ENCODE measurements at places on chromosomes 5 and 9.

- no peak for DNase-seq
These were observed 222.6 kb downstream of the TMEM161B start for GRCh38 chr5:88045931-88046461.

GRCh38 chr9:17528859-17529258, 50.0 kb upstream of the SH3GL2 start:
- DNase-seq = no peak

GRCh38 chr9:113640418-113640817, 176.9 kb downstream of the RGS3 start:
- DNase-seq = no peak

- no peak for DNase-seq
These were observed 4.5 kb upstream of the OTP start for GRCh38 chr5:77642738-77643653.

- no peak for DNase-seq
These were observed 24.4 kb upstream of the STC2 start for GRCh38 chr5:173352366-173353349.

GRCh38 chr5:156513123-156513815, 186.3 kb downstream of the SGCD start:
- no peak for DNase-seq

DNA sequence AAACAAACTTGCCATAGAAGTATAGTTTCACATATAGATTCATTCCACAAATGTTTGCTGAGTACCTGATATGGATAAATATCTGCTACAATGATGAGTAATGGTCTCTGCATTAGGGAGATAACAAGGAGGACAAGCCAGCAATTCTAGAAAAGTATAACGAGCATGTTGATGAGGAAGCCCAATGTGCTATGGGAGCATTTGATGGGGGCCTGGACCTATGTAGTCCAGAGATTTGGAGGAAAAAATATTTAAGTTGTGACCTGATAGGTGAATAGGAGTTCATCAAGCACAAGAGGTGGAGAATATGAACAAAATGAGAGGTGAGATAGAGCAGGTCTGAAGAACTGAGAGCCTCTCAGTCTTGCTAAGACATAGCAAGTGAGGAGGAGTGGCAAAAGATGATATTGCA, 14.4 kb upstream of the TMEM245 start:
- DNase-seq = no peak

- no peak for DNase-seq
These were observed 25.6 kb downstream of the CSF2 start for GRCh38 chr5:132099076-132099748.

DNA sequence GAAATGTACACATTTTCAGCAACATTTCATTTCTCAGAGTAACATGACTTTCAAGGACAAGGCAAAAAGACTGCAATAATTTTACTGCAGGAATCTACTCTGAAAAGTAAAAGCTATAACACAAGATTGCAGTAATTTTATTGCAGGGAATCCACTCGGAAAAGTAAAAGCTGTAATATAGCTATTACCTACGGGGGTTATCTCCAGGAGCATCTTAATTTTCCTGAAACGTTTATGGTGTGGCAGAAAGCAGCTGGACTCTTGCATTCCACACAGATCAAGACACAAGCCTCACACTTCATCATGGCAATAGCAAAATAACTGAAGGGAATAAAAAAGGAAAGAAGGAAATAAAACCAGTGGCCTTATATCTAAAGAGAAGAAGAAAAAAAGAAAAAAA, 171.2 kb downstream of the TSSK1B start:
- no peak for DNase-seq

DNA sequence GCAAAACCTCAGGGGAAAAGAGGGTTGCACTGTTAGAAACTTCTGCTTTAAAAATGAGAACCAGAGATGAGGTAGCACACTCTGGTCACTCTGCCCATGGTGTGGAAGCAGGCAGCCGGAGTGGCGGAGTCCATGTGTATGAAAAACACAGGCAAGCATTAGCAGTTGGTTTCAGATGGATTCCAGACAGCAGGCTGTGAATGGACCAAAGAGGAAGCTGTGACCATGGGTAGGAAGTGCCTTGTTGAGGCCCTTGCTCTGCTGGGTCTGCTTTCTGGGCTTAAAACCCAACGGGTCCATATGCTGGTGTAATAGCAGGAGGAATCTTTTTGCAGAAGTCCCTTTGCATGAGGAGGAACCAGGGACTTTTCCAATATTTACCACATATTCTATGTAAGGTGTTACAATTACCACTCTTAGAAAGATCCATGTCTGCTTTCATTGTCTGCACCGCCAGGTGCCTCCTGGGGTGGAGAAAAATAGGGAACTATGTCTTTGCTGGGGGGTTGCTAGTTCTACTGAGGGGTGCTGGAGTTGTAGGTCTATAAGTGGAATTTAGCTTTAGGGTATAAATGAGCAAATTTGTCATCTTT, 77.0 kb downstream of the ANKRD55 start:
- DNase-seq = no peak
